GM12878 (cell line): ENCODE measurements at places on chromosomes 1 and 21. TPM values are rescaled to one million over a fixed set of nuclear protein-coding genes. Genes with fewer than 3 reads are reported as not detected.

LCE2A gene
- not detected in 2 replicates for total RNA-seq

TMED5 gene
- total RNA-seq: 49.8 and 50.6 TPM in 2 replicates

- no peak for DNase-seq
Observed at GRCh38 chr1:101079341-101079740, 53.8 kb upstream of the DPH5 start.

GRCh38 chr21:23887725-23888306 is 1719.5 kb downstream of the MRPL39 start:
- DNase-seq: no peak

- no peak for DNase-seq
Observed at GRCh38 chr1:165570078-165570477, 26.3 kb downstream of the LRRC52 start.

- no peak for DNase-seq
Observed at GRCh38 chr1:150764617-150765101, 919 bp downstream of the CTSS start.

- no peak for DNase-seq
Observed at GRCh38 chr1:155313261-155313660, 4.6 kb downstream of the FDPS start.

GRCh38 chr21:26835027-26835713 is 10.0 kb downstream of the ADAMTS1 start:
- no peak for DNase-seq

- DNase-seq: no peak
Observed at GRCh38 chr1:203263496-203263895, 34.0 kb upstream of the CHIT1 start.

DNA sequence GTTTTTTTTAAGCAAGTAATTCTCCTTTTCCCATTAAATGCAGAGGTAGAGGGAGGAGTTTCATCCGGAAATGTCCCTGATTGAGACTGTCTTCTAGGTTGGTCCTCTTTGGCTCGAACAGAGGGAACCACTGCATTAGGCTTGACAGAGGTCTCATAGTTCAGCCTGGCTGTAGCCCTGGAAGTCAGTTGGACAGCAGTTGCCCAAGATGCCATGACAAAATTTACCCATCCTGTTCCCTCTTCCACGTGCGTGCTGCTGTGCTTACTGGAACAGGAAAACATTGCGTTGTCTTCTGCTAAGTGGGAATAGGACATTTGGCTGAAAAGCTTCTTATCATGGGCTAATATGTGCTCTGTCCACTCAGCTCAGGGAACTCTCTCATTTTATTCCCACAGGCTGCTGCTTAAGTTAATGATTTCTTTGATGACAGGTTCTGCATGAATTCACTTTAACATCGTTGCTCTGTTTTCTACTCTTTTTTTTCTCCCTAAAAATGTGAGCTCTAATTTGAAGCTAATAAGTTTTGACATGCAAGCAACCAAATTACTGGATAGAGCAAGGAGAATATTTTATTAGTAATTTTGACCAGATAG is 18.0 kb downstream of the KCNK1 start:
- no peak for DNase-seq

DNA sequence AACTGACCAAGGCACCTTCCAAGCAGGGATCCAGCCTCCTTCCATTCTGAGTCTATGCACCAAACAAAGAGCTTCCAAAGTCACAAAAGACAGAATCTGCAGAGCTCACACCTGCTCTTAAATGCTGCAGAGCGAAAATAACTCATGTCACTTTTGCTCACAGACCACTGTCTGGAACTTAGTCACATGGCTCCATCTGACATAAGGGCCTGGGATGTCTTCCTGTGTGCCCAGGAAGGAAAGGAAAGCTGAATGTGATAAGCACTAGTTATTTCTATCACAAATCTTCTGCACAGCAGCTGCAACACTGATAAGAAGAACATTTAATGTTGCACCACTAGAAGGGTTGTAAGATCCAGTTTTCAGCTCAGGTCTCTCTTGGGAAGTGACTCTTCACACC is 39.5 kb upstream of the SGIP1 start:
- DNase-seq: no peak

- DNase-seq: no peak
Observed at GRCh38 chr1:156510709-156511108, 10.1 kb upstream of the MEF2D start.
